Peyer's patch (tissue), 4 donors: ENCODE measurements at places on chromosomes 12 and 14. TPM values are rescaled to one million over a fixed set of nuclear protein-coding genes. Genes with fewer than 3 reads are reported as not detected.

IL26 gene
- total RNA-seq: not detected

DNA sequence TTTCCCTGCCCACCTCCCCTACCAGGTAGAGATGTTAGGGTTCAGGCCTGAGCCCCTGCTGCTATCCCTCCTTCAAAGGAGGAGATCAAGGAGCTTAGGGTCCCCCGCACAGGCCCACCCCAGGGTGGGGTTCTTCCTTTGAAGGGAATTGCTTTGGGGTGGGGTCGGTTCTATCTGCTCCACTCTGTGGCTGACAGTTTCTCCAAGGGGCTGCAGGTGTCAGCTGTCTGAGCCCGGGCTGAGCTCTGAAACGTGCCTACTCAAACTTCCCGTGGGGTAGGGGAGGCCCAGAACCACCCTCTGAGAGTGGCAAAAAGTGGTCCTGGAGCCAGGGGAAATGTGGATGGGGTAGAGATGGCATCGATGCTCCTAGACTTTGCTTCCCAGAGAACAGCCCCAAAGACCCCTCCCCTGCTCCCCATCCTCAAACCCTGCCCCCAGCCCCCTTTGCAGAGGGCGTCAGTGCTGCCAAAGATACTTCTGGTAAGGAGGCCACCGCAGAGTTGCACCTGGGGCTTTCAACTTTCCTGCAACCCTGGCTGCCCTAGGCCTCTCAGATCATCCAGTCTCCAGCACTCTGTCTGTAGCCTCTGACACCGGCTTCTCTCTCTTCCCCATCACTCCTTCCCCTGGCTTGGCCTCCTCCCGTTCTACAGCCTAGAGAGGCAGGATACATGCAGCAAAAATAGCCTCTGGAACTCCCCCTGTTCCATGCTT is 6.3 kb upstream of the CD4 start:
- no peak overlapping the region for H3K4me3 ChIP-seq
- peaks cover 9% of the 10 kb centered on the region for H3K4me1 ChIP-seq
- H3K27me3 ChIP-seq: no peaks in the 10 kb centered on the region
- no peak overlapping the region for H3K27ac ChIP-seq
- H3K36me3 ChIP-seq: no peaks in the 10 kb centered on the region

DNA sequence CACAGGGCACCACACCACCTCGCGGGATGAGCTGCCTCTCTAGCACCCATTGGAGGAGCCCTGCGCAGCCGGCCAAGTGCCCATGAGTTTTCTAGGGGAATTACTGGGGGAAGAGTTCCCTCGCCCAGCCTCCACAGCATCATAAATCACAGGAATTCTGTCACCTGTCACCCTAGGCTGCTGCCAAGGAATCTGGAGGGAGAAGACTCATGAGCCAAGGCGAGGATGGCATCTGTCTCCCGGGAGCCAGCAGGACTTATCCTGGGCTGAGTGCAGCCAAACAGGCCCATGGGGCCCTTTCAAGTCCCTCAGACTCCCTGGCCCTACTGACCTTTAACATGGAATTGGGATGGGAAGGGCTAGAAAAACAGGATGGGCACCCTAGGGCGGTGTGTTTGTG is 7.8 kb upstream of the OTUB2 start:
- no peaks in the 10 kb centered on the region for H3K4me1 ChIP-seq
- DNase-seq: no peak
- H3K36me3 ChIP-seq: no peaks in the 10 kb centered on the region
- no peak overlapping the region for H3K27ac ChIP-seq
- H3K4me3 ChIP-seq: no peak overlapping the region

- DNase-seq: no peak
- H3K27me3 ChIP-seq: no peaks in the 10 kb centered on the region
- H3K4me1 ChIP-seq: no peaks in the 10 kb centered on the region
- H3K36me3 ChIP-seq: no peaks in the 10 kb centered on the region
- H3K27ac ChIP-seq: no peak overlapping the region
Observed at GRCh38 chr12:72523754-72524153, 251.6 kb downstream of the TRHDE start.

GRCh38 chr12:46303039-46303666 is 34.3 kb upstream of the SLC38A1 start:
- no peaks in the 10 kb centered on the region for H3K27me3 ChIP-seq
- no peak overlapping the region for H3K27ac ChIP-seq
- DNase-seq: peak; percentile 55
